ENCODE measurements at places on chromosomes 4 and X.

- DNase-seq: peak; percentile 66
Observed at GRCh38 chrX:71998836-71999509, 88.3 kb downstream of the NHSL2 start.

GRCh38 chrX:125203737-125204578 is 115.7 kb upstream of the TEX13C start:
- DNase-seq: no peak

DNA sequence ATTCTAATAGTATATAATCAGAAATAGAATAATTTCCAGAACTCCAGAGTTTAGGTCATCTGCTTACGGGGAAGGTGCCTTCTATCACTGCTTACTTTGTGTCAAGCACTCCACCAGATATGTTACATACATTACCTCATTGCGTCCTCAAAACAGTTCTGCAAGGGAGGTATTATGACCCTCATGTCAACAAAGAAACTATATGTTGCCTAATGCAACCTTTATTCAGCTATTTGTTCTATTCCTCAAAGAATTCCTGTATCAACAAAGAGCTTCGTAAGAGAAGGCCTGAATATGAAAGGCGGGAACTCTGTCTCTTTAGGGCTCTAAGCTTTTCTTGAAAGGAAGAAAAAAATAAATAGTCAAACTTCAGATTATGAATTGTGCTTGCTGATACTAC is 114.7 kb downstream of the PDLIM5 start:
- DNase-seq: no peak

DNA sequence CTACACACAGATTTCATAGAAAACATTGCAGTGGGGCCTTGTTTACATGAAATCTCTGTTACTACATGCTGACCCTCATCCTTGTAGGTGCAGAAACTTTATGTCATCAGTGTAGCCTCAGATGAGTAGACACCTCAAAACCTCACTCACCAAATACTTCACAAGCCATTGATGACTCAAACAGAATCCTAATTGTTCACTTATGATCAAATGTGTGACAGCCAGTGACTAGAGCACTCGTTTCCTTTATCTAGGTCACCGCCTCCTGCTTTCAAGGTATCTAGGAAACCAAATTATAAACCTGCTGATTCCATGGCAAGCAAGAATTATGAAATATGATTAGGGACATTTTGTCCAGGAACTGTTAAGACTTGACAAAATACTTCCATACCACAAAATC is 255.8 kb upstream of the GPRIN3 start:
- DNase-seq: no peak

DNA sequence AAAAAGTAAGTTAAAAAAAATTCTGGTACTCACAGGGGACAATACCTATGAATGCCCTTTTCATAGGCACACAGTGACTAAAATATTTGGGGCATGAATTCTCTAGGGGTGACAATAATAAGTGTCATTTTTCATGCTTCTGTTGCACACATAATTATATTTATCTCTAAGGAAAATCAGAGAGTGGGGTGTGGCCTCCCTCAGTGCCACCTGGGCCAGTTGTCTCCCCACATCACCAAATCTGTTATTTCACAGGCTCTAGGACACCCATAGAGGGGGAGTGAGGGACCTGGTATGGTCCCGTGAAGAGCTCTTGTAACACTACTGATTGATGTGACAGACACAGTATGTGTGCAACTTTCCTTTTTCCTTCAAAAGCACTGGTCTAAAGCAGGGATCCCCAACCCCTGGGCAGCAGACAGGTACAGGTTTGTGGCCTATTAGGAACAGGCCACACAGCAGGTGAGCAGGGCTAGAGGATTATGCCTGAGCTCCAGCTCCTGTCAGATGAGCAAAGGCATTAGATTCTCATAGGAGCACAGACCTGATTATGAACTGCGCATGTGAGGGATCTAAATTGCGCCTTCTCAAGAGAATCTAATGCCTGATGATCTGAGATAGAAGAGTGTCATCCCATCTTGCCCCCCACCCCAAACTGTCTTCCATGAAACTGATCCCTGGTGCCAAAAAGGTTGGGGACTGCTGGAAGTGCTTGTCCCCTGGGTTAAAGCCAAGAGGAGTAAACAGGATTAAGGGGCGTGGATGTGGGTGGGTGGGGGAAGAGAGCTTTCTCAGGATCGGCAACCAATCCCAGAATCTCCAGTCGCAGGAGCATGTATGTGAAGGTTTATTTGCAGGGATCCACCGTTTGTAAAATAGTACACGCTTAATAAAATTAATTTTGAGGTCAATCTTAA is 856 bp downstream of the SLC9B1 start:
- no peak for DNase-seq

GRCh38 chrX:99939883-99940232 is 470.2 kb downstream of the PCDH19 start:
- DNase-seq: no peak

DNA sequence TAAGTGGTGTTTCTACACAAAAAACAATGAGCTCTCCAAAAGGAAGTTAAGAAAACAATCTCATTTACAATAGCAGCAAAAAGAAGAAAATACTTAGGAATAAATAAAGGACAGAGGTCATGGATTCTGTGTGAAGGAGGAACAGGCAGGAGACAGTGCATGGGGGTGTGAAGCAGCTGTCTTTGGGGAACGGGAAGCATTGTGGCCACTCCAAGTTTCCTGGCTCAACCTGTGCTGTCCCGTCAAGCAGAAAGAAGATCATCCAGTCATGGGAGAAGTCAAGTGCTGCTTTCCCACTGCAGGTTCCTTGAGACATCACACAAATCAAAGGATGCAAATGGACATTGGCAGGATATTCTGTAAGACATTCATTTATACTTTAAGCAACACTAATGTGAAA is 66.1 kb upstream of the MAML3 start:
- DNase-seq: no peak

DNA sequence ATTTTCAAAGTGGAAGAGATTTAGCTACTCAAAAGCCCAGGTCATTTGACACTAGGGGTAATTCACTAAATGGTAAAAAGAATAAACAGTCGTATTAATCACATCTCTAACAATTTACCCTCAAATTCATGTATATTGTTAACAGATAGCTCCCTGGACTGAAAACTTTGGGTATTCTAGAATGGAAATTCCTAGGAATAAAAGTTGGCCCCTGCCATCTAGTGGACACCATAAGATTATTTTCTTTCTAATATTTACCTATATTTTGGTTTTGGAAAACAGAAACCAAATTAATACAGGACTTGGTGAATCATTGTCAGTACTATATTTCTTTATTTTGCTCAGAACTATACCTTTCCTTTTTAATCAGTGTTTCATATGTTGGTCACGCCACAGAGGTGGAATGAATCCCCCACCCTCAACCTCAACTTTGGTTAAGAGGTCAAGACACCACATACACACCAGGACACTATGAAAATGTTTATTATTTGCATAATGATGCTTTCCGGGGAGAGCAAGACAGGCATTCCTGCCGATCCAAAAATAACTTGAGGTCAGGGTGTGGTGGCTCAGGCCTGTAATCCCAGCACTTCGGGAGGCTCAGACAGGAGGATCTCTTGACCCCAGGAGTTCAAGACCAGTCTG is 96.2 kb upstream of the APOOL start:
- no peak for DNase-seq

GRCh38 chrX:77693594-77693993 is 92.4 kb downstream of the ATRX start:
- no peak for DNase-seq

DNA sequence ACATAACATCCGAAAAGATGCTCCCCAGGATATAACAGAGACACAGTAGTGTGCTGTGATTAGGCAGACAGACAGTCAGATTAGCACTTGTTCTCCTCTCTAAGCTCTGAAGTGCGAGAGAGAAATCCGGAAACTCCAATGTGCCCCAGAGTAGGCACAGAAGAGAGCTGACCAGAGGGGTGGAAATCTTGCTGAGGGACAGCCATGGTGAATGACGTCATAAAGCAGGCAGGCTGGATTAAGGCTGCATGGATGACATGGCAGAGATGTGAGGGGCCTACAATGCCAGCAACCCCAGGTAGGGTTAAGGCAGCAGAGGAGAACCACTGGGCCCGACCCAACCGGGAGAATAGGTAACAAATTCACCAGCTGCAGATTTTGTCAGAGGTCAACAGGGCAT is 53.3 kb downstream of the MEPE start:
- DNase-seq: no peak

GRCh38 chr4:10524196-10524833 is 67.1 kb upstream of the ZNF518B start:
- no peak for DNase-seq

DNA sequence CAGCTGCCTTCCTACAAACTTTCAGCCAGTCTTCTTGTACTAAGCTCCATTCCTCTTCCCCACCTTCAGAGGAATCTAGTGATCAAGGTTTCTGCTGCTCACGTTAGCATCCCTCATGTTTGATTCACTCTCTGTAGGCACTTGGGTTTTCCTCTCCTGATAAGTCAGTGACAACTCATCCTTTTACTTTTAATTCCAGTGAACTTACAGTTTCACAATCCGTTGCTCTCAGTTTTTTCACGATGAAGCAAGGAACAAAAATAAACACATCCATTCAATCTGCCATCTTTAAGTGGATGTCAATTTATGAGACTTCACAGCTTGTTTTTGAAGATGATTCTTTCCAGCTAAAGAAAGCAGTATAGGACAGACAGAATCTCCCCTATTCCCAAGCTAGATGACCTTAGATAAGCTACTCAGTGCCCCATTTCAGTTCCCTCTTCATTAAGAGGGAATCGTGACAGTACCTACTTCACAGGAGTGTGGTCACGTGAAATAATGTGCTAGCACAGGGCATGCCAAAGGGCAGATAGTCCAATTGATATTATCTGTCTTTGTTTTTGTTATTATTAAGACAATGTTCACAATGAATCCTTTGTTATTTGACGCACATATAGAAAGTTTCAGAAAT is 234.3 kb downstream of the PALLD start:
- DNase-seq: no peak

GRCh38 chrX:46863072-46863471 is 26.2 kb downstream of the RP2 start:
- no peak for DNase-seq

DNA sequence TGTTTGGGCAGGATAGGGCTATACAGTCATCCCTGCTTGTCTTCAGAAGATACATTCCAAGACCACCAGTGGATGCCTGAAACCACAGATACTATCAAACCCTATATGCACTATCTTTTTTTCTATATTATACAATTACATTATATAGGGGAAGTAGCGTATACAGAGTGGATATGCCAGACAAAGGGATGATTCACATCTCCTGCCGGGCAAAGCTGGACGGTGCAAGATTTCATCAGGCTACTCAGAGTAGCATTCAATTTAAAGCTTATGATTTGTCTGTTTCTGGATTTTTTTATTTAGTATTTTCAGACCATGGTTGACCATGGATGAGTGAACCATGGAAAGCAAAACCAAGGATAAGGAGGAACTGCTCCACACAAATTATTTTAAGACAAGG is 7.0 kb upstream of the AMTN start:
- DNase-seq: no peak

GRCh38 chrX:2723286-2723879 is 28.5 kb upstream of the XG start:
- DNase-seq: no peak

- no peak for DNase-seq
Observed at GRCh38 chr4:67207941-67208441, 337.3 kb downstream of the CENPC start.

- no peak for DNase-seq
Observed at GRCh38 chr4:186203406-186203805, 12.0 kb downstream of the CYP4V2 start.

DNA sequence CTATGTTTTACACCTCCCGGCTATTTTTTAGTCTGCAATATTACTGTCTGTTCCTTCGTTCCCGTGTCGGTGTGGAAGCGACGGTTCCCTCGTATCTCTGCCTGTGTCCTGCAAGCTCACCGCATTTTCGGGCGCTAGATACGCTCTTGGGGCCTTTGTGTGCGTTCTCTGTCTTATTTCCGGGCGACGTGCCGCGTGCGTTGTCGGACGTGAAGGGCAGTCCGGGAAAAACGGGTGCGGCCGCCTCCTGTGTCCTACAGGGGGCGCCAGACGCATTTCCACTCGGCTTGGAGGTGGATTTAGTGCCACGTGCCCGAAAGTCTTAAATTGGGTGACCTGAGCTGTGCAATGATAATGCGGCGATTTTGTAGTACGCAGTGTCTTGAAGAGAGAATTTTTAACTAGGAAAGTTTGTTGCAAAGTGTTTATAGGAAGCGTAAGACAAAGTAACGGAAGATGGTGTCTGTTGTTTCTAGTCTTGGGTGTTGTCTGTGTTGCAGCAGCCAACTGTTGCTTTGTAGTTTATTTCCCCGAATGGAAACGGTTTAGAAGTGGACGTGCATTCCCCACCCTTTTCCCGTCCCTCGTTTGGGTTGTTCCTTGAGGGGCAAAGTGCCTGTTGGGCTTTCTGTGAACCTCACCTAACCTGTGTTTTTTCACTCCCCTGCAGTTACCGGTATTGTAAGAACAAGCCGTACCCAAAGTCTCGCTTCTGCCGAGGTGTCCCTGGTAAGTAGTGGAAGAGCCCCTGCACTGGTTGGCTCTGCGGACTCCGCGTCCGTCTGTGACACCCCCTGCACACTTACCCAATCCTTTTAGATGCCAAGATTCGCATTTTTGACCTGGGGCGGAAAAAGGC is 720 bp downstream of the RPL10 start:
- peak; percentile 90 for DNase-seq

- DNase-seq: no peak
Observed at GRCh38 chr4:2275546-2276251, 13.8 kb upstream of the MXD4 start.

DNA sequence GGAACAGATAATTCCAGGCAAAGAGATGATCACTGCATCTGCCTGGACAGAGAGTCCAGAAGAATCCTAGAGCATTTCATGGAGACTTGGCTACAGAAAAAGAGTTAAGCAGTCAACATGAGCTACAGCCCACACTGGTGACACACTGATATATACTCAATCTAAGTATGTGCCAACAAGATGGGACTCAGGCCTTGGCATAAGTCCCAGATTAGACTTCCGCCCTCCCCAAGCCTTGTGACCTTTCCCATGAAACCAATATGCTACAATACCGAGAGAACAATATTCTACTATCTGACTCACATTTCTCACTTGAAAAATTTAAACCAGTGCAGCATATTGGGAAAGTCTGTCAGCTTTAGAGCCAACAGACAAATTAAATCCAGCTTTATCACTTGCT is 65.7 kb upstream of the SLITRK2 start:
- no peak for DNase-seq

GRCh38 chr4:38382520-38382919 is 281.5 kb upstream of the KLF3 start:
- no peak for DNase-seq

DNA sequence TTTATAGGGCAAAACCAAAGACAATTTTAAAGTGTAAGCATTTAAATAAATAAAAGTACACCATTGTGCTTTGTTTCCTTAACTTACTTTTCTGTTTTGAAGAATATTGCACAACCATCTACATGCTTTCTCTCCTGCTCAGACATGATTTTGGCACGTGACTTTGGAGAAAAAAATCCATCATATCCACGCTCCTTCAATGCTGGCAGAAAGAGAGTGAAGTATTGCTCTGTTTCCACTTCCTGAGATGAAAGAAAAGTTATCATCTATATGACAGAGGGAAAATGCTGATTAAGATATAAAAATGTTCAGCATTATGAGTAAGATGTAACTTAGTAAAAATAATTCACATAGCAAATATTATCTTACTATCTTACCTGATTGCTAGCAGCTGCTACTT is 77.1 kb downstream of the CNOT6L start:
- DNase-seq: no peak

Data from CD4-positive, alpha-beta T cell treated with Interleukin-2 at 100 ng/mL for 4 hours (primary cell).